Fibroblast of the aortic adventitia (primary cell): ENCODE measurements at places on chromosomes 1 and 21. TPM values are rescaled to one million over a fixed set of nuclear protein-coding genes. Genes with fewer than 3 reads are reported as not detected.

KRTAP19-4 gene
- not detected in 2 replicates for total RNA-seq

CAPN8 gene
- not detected in 2 replicates for total RNA-seq

AMY1A gene
- total RNA-seq: not detected in 2 replicates

AMY2A gene
- total RNA-seq: not detected in 2 replicates
